ENCODE measurements at places on chromosomes 7 and 10. TPM values are rescaled to one million over a fixed set of nuclear protein-coding genes. Genes with fewer than 3 reads are reported as not detected.
A peak's percentile ranks its signal among the peaks of the same experiment; 100 is the strongest.

- peak; percentile 10 for DNase-seq
These were observed 2.8 kb upstream of the PPP1R3C start for GRCh38 chr10:91635401-91636400.

The SEPTIN14 gene
- not detected for polyA plus RNA-seq

The GBF1 gene
- 8.5 TPM for polyA plus RNA-seq

The ATOH7 gene
- not detected for polyA plus RNA-seq

DNA sequence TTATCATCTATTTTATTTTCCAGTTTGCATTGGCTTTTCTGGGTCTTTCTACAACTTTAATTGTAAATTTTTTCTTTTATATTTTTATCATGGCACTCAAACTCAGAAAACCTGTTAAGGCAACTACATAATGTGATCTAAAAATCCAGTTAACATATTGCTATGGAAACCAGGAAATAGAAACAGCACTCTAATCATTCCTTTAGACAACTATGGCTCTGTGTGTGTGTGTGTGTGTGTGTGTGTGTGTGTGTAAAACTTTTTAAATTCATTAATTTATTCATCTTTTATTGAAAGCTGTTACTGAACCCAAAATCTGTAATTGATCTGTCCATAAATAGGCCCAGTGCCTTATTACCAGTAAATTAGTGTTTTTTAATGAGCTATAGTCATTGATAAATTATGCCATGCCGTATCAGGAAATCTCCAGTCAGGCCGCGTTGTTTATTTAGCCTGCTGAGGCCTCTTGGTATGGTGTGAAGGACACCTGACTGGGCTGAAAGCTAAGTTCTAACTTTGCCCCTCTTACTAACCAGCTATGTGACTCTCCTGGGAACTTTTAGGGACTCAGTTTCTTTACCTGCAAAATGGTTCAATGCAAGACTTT is 1.5 kb upstream of the MET start:
- DNase-seq = no peak

The CPEB3 gene
- polyA plus RNA-seq = 1.2 TPM

GRCh38 chr10:310976-311639 is 175.9 kb downstream of the ZMYND11 start:
- no peak for DNase-seq

The ICA1 gene
- polyA plus RNA-seq = 0.75 TPM

DNA sequence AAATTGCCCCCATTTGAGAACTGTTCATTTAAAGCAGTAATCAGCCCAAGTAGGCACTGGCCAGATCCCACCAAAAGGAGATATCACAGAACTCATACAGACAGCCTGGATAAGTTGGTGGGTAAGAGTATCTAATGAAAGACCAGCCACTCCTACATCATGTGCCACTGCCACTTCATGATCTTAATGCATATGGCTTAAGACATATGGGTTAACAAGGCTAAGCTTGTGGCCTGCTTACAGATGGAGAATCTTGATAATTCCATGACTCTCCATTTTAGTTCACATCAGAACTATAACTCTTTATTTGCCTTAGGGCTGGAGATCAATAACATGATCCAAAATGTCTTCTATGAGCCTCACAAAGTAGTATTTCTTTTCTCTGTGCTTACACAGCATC is 6.8 kb upstream of the IFIT1B start:
- no peak for DNase-seq

The ANKRD61 gene
- 0.29 TPM for polyA plus RNA-seq

The HOXA10 gene
- not detected for polyA plus RNA-seq

DNA sequence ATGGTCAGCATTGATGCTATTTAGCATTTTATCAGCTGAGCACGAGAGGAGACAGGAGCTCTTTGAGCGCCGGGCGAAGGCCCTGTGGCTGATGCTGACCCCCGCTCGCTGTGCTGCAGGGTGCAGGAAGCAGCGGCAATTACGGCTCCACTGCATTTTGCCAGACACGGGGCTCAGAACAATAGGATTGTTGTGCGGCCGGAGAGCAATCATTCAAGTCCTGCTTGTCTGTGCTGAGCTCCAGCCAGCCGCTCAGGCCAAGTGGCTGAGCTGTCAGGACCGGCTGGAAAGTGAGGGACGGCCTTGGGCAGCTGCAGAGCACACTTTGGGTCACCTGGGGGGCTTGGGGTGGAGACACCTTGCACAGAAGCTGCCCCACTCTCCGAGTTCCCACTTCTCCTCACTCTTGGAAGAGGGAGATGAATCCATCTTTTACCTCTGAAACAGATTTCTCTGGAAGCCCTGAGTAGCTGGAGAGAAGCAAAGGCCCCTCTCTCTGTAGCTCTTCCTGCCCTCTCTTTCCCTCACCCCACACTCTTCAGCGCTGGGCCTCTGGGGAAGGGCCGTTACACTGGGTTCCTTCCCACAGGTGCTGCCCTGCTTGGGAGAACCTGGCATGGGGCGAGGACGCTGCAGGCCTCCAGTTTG is 17.3 kb upstream of the ADARB2 start:
- no peak for DNase-seq

- DNase-seq = no peak
These were observed 38.6 kb upstream of the SFRP5 start for GRCh38 chr10:97810446-97810845.

DNA sequence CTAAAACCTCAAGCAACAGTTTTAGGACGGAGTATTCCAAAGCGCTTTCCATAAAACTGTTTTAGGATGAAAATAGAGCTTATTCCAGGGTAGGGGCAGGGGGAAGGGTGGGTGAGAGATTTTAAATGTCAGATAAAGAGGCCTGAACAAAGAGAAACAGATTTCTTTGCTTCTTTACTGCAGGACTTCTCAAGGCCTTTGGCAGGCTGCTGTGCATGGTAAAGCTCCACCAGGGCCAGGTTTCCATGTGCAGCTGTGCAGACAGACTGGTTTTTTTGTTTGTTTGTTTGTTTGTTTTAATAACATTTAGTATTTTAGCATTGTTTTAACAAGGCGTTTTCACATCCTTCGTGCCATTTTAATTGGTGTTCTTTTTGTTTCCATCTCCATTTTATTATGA is 26.3 kb downstream of the HECW1 start:
- DNase-seq = no peak

- no peak for DNase-seq
These were observed 884 bp upstream of the GSTO1 start for GRCh38 chr10:104253606-104254410.

The ITGB8 gene
- not detected for polyA plus RNA-seq

GRCh38 chr10:11144626-11145494 is 127.2 kb downstream of the CELF2 start:
- no peak for DNase-seq

DNA sequence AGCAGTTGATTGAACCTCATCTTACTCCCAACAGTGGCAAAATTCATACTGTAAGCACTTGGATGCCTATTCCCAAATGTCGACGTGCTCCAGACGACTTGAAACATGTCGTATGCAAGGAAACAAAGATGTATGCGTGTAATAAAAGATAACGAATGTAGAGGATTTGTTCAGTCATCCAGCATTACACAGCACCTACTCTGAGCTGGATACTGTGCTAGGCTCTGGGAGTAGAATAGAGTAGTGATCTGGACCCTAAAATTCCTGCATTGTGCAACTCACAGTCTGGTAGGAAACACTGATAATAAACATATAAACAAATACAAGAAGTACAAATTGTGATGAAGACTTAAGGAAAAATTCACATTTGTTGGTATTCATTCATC is 5.6 kb upstream of the TBX20 start:
- DNase-seq = no peak

GRCh38 chr7:41855798-41856197 is 152.9 kb upstream of the INHBA start:
- no peak for DNase-seq

- DNase-seq = no peak
These were observed 24.3 kb downstream of the RGS10 start for GRCh38 chr10:119518176-119518575.

DNA sequence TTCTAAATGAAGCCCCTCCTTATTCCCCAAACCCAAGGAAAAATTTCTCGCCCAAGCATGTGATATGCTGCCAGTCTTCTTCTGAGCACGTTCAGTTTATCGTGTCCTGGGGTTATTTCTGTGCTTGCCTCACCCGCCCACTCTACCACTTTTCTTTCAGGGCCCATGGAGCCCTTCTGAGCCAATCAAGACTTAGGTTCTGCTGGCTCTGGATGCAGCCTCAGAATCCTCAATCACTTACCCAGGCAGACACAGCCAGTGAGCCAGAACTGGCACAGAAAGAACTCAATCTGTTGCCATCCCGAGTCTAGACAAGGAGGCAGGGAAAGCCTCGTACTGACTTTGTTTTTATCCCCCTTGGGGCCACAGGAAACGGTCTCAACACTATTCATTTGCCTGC is 34.2 kb upstream of the C10orf90 start:
- DNase-seq = no peak

DNA sequence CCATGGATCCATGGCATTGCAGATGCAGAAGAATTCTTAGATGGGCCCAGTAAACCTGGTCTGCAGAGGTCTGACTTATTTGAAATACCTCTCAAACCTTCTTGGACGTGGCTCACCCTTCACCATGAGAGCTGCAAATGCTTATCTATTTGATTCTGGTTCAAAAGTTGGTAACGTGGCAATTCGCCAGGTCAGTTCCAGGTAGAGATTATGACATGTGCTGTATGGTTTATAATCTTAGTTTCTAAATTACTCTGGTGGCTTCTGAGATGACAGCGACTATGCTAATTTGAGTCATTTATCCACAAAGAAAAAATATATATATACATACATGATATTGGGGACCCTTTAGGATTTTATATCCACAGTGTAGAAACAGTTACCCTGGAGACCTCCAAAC is 68.8 kb downstream of the NRP1 start:
- no peak for DNase-seq

GRCh38 chr10:79374312-79375191 is 27.3 kb downstream of the PPIF start:
- peak; percentile 39 for DNase-seq

DNA sequence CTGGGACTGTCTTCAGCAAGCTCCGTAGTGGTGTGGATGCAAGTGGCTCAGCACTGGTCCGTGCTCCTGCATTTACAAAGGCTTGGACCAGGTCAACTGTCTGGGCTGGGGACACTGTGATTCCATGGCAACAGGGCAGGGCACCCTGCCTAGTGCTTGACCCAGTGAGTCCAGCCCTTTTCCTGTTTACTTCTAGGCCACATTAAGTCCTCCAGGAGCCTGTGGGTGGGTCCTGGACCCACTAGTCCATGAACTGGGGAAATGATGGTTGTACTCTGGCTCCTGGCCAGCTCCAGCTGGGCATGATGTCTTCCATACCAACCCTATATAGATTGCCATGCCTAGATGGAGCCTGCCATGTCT is 152.0 kb downstream of the RPS24 start:
- DNase-seq = no peak

- no peak for DNase-seq
These were observed 83.7 kb downstream of the CCNY start for GRCh38 chr10:35420044-35420443.

The VSTM4 gene
- polyA plus RNA-seq = not detected

GRCh38 chr10:131890276-131891195 is 10.3 kb upstream of the PPP2R2D start:
- DNase-seq = no peak

- no peak for DNase-seq
These were observed 29.8 kb downstream of the CPVL start for GRCh38 chr7:29116361-29117200.

DNA sequence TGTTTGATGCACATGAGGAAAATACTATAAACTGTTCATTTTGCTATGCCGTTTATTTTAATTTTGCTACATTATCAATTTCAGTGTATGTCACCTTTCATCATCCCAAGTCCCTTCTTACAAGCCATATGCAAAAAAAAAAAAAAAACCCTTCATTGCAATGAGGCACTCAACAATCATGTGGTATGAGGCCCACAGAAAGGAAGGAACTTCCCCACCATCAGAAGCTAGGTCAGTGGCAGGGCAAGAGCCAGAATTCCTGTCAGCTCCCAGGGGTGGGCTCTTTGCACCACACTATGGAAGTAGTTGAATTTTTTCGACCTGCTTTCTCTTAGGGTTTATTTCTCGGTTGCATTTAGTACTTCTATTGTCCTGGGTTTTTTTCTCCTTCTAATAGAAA is 75.4 kb downstream of the NOC3L start:
- no peak for DNase-seq

DNA sequence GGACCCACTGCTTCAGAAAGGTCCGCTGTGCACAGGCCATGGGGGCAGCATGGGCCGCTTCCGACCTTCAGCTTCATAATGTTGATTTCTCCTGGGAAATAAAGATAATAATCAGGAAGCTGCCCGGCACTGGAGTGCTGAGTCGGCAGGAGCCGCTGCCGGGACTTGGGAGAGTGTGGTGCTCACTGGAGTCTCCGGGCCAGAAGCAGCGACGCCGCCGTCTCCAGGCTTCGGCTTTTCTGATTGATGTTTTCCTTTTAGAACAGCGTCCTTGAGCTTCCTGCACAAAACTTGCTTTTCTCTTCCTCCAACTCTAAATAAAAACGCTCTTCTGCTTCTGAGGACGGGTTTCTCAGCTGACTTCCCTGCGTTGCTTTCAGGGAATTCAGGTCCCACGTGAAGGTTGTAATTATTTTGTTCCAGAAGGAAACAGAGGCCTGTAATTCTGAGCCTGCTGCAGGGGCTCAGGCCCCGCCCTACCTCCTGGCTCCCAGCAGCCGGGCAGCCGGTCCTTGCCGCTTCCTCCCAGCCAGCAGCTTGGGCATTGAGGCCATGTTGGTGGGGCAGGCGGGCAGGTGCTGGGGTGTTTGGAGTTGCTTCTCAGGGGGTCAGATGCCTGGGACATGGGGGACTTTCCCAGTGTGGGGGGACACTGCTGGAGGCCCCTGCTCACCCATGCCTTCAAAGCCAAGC is 14.7 kb downstream of the PWWP2B start:
- no peak for DNase-seq

The NFE2L3 gene
- 2.6 TPM for polyA plus RNA-seq

- no peak for DNase-seq
These were observed 26.5 kb upstream of the TRIL start for GRCh38 chr7:28984631-28985030.

DNA sequence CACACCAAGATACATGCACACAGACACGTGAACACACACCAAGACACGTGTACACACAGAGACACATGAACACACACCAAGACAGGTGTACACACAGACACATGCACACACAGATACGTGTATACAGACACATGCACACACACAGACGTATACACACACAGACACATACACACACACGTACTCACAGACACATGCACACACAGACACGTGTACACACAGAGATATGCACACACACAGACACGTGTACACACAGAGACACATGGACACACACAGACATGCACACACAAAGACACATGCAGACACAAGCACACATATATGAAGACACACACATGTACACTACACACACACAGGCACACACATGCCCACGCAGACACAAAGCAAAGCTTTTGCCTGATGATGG is 134.6 kb downstream of the TCERG1L start:
- no peak for DNase-seq

- DNase-seq = no peak
These were observed 79.1 kb upstream of the KCNMA1 start for GRCh38 chr10:77716458-77717317.

- no peak for DNase-seq
These were observed 61.8 kb downstream of the PTPRE start for GRCh38 chr10:127968659-127969058.

The CFAP69 gene
- polyA plus RNA-seq = not detected

- DNase-seq = no peak
These were observed 47.2 kb downstream of the PARP12 start for GRCh38 chr7:140015471-140015970.

Data from naive thymus-derived CD4-positive, alpha-beta T cell (primary cell).